ENCODE measurements at places on chromosomes 13 and 19.

- H3K4me3 ChIP-seq = no peak overlapping the region
- no peaks in the 10 kb centered on the region for H3K4me1 ChIP-seq
- no peaks in the 10 kb centered on the region for H3K36me3 ChIP-seq
- no peak for DNase-seq
- no peak overlapping the region for H3K27ac ChIP-seq
- H3K27me3 ChIP-seq = no peaks in the 10 kb centered on the region
Observed at GRCh38 chr13:104796581-104796980, 1730.4 kb upstream of the SLC10A2 start.

GRCh38 chr19:29302002-29302928 is 89.3 kb upstream of the UQCRFS1 start:
- no peak for DNase-seq
- H3K36me3 ChIP-seq = peaks cover 3% of the 10 kb centered on the region
- H3K27ac ChIP-seq = no peak overlapping the region
- peaks cover 67% of the 10 kb centered on the region for H3K27me3 ChIP-seq

- H3K4me3 ChIP-seq = peak within 1 kb of the TSS; percentile 100
- peak; percentile 79 for DNase-seq
- peaks cover 7% of the 10 kb centered on the region for H3K36me3 ChIP-seq
- H3K4me1 ChIP-seq = peaks cover 19% of the 10 kb centered on the region
- peak within 1 kb of the TSS; percentile 99 for H3K27ac ChIP-seq
Observed at GRCh38 chr13:26221721-26222519, at the start of gene RNF6. Gene RNF6 (minus strand): TSS chr13:26222314. CDS start chr13:26219649, 2,665 bp downstream.

DNA sequence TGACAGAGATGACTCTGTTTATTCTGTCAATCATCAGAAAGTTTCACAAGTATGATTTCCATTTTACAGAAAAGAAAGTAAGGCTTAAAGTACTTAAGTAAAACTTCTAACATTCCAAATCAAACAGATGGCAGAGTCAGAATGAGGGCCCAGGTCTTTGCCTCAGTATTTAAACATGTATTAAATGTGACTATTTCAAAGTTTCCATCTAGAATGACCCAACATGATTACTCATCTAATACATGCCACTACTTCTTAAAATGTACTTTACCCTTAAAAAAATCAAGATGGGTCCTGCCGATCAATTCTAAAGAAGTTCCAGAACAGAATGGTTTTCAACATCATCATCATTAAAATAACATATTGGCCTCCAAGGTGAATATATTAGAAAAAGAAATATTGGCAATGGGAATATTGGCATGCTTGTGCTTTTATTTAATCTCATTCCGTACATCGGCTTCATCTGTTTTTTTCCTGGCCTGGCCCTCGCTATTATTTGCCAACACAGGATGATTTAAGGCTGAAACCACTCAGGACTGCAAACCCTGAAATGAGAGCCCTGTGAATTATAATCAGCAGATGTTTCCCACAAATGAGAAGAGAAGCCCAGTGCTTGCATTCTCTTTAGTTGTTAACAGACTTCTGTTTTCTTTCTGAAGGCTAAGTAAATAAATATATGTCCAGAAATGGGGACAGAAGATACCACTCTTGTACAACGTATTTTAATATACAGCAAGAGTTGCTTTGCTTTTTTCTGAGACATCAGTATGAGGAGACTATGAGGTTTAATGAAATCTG is 340.0 kb downstream of the DNAJC15 start:
- no peak overlapping the region for H3K4me3 ChIP-seq
- H3K4me1 ChIP-seq = peaks cover 10% of the 10 kb centered on the region
- H3K27me3 ChIP-seq = no peaks in the 10 kb centered on the region
- no peak for DNase-seq

Data from T-helper 17 cell (primary cell).